ENCODE measurements at places on chromosomes 16 and 17.

GRCh38 chr17:1177016-1177700 is 2.6 kb downstream of the ABR start:
- peak; percentile 21 for DNase-seq

DNA sequence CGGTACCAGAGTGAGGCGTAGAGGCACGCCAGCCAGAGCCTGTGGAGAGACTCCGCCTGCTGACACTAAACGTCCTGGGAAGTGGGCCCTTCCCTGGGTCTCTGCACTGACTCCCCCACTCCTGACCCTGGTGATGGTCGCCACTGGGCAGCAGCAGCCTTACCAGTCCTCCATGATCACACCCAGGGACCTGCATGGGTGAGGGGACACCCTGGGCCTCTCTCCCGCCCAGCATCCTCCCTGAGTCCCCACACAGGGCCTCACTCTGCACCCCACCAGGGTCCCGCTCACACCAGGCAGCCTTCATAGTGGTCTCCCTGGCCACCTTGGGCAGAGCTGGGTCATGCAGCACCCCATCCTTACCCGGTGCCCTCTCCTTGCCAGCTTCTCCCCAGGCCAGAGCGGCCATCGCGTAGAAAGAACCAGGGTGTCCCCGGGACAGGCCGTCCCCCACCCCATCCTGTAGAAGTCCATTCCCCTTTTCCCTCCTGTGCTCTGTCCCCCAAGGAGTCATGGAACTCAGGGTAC is 10.7 kb downstream of the RGS11 start:
- no peak for DNase-seq

DNA sequence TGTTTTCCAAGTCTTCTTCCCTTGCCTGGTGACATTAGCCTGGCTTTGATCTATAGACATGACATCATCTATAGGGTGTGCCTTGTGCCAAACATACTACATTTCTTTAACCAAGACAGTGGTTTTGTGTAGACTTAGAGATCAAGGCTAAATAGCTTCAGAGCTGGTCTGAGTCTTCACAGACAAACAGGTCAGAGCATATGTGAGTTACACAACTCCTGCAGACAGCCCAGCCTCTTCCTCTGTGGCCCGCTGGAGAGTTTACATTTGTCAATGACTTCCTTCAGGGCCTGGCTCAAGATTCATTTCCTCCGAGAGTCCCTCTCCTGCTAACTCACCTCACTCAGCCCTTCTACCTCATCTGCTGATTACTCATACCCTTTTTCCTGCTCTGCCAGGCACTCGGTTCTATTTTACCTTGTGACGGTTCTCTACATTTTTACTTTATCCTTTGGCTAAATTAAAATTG is 73.1 kb upstream of the TANC2 start:
- no peak for DNase-seq

GRCh38 chr17:12070561-12070960 is 49.9 kb downstream of the MAP2K4 start:
- DNase-seq, result no peak

DNA sequence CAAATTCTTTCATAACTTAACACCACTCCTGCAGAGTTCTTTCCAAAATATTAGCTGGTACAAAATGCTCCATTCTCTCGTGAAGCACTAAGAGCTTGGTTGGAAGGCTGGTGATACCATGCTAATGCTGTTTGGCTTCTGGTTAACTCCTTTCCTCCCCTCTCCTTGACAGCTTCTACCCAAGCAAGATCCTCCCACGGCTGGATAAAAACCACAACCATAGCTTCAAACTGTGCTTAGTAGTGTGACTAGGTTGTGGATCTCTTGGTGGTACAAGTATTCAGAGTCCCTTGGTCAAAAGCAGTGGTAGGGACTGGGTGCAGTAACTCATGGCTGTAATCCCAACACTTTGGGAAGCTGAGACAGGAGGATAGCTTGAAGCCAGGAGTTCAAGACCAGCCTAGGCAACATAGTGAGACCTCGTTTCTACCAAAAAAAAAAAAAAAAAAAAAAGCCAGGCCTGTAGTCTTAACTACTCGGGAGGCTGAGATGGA is 2.3 kb downstream of the PHAF1 start:
- no peak for DNase-seq

DNA sequence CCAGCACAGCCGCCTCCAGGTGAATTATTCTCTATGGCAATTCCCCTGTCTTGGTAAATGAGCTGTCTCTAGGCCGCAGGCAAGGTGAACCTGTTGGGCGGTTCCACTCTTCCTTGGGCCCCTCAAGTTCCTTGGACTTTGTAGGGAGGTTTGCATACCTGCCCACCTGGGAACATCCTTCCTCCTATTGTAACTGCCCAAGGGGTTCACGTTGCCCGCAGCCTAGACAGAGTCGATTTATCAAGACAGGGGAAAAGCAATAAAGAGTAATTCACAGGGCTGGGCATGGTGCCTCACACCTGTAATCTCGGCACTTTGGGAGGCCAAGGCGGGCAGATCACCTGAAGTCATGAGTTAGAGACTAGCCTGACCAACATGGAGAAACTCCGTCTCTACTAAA is 122.5 kb downstream of the KCNJ18 start:
- DNase-seq, result no peak

DNA sequence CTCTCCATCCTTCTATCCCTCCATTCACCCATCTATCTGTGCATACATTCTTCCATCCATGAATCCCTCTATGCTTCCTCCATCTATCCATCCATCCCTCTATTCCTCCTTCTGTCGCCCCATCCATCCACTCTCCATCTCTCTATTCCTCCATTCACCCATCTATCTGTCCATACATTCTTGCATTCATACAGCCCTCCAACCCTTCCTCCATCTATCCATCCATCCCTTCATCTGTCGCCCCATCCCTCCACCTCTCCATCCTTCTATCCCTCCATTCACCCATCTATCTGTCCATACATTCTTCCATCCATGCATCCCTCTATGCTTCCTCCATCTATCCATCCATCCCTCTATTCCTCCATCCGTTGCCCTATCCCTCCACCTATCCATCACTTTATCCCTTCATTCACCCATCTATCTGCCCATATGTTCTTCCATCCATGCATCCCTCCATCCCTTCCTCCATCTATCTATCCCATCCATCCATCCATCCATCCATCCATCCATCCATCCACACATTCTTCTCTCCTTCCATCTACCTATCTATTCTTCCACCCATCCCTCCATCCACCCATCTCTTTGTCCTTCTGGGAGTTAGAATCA is 272.5 kb upstream of the TNRC6C start:
- no peak for DNase-seq

DNA sequence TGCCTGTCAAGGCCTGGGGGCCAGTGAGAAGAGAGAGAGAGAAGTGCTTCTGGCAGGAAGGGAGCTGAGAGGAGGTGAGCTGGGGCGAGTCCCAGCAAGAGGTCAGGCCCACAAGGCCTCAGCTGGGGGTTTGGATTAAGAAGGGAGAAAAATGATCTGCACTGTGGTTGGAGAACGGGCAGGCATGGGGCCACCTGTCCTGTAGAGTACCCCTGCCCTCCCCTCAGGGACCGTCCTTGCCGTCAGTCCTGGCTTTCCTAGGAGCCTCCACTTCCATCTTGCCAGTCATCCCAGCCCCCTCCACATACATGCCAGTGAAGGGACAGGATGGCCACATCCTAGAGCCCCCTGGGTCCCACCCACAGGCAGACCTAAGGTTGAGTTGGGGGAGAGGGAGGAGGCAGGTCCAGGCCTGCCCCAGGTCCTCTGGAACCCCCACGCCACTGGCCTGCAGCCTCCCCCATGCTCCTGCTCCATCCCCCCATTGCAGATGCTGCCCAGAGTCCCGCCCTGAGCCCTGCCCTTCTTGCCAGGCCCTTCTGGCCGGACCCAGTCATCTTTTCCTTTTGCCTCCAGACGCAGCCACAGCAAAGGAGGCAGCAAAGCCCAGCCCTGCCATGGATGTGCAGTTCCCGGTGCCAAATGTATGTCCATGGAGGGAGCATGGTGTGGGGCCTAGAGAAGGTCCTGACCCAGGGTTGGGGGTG is 18.9 kb downstream of the KATNB1 start:
- no peak for DNase-seq

DNA sequence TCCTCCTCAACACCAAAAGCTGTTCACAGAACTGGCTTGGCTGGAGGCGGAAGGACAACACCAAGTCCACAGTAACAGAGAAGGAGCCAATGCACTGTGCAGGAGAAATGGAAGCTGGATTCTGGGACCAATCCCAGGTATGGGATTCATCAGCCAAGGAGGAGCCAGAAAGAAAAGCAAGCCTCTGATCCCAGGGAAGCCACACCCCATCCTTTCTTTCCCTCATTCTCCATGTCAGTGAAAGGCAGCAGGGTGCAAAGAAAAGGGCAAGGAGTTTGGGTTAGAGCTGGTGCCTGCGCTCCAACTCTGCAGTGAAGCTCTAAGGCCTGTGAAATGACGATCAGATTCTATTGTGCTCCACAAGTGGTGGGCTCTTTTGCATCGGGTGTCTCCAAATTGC is 11.0 kb downstream of the DCAKD start:
- no peak for DNase-seq

DNA sequence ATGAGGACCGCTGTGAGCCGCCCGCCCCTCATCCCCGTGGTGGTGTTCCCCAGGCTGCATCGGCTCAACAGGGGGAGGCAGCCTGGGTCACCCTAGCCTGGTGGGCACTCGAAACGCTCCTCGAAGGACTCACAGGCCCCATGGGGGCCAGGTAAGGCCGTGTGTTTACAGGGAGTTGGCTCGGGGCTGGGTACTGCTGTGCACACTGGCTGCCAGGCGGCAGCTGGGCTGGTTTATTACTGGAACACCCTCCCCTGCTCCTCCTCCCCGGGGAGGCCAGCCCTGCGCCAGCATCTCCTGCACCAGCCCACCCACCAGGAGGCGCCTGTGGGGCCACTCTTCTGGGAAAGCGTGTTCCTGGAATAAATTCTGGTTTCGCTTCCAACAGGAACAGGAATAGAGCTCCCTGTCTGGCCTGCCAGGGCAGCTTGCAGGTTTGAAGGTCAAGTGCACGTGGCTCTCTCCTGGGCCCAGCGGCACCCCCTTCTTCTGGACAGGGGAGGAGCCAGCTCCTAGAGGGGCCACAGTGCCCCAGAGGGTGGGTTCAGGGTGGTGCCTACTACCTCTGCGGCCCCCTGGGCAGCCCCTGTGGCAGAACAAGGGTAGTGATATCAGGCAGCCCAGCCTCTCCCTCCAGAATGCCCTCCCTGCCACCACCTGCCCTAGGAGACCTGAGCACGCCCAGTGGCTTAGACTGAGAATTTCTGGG is 11.3 kb downstream of the MCRIP1 start:
- DNase-seq, result no peak

GRCh38 chr16:88945473-88945872 is 31.5 kb downstream of the CBFA2T3 start:
- no peak for DNase-seq
